Caki2 (cell line): ENCODE measurements at places on chromosomes 12 and 14. TPM values are rescaled to one million over a fixed set of nuclear protein-coding genes. Genes with fewer than 3 reads are reported as not detected.

DNA sequence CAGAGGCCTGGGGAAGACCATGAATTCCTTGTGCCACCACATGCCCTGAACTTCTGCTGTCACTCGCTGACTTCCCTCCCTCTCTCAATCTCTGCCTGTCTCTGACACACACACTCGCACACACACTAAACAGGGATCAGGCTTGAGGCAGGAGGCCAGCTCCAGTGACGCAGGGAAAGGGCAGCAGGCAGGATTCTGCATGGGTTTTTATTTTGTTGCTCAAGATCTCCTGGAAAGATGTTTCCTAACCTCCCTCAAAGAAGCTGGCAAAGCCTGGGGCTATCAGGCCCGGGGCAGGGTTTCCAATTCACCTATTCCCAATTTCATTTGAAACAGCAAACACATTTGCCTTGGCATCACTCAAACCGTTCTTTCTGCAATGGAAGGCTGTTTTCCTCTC is 27.7 kb upstream of the PEX5 start:
- DNase-seq, result no peak

DNA sequence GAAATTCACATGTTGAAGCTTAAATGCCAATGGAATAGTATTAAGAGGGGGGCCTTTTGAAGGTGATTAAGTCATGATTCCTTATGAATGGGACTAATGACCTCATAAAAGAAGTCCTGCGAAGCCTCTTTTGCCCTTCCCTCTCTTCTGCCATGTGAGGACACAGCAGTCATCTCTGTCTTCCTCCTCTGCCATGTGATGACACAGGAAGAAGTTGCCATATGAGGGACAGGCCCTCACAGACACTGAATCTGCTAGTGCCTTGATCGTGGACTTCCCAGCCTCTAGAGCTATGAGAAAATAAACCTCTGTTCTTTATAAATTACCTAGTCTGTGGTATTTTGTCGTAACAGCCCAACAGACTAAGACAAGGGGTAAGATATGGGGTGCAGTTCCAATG is 100.7 kb downstream of the VCPKMT start:
- DNase-seq, result no peak

DNA sequence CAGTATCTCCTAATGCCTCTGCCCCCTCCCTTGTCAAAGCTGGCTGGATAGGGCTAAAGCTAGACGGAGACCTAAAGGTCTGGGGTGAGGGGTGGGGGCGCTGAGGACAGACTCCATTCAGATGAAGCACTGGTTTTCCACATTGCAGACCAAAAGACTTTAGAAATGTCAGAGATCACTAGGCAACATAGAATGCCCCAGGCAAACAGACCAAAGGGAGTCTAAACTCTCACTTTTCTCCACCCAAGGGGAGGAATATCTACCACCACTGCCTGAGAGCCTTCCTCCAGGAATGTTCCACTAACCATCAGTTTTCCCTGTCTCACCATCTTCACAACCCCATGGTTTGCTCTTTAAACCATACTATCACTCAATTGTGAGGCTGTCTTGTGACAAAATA is 106.9 kb upstream of the KRAS start:
- DNase-seq, result no peak

GRCh38 chr12:112111931-112112330 is 3.3 kb upstream of the NAA25 start:
- DNase-seq, result no peak

Gene KCNH5
- not detected in 2 replicates for total RNA-seq

- DNase-seq, result no peak
These were observed 107.2 kb upstream of the ESRRB start for GRCh38 chr14:76268700-76269099.

DNA sequence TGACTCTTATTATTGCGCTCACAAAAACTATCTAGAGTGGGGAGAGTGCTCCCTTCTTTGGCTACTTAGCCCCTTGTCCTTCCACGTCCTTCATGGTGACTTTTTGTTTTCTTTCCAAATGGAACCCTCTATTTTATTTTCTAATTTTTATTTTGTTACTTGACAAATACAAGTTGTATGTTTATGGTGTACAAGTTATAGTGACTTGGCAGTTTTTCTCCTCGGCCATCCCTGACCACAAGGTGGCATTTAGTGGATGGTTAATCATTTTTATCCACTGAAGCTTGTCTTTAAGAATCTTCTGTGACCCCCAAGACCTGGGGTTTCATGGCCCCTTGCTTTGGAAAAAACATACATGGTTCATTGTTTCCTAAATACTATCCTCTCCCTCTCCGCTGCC is 70.1 kb downstream of the NKX2-1 start:
- DNase-seq, result peak; percentile 14

DNA sequence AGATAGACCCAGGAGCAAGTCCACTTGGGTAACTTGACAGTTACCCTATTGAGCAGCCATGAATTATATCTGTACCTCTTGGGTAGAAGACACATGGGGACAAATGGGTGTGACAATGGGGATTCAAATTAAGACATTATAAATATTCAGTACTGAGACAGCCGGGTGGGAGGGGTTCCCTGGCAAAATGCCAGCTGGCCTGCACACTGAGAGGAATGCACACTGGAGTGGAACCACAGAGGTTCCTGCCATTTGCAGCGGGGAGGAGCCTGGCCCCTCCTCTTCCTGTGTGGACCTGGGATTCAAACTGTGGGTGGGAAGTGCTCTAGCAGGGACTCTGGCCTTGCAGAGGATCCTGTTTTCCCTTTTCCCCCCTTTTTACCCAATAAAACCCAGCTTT is 118.7 kb upstream of the CDKN3 start:
- no peak for DNase-seq

DNA sequence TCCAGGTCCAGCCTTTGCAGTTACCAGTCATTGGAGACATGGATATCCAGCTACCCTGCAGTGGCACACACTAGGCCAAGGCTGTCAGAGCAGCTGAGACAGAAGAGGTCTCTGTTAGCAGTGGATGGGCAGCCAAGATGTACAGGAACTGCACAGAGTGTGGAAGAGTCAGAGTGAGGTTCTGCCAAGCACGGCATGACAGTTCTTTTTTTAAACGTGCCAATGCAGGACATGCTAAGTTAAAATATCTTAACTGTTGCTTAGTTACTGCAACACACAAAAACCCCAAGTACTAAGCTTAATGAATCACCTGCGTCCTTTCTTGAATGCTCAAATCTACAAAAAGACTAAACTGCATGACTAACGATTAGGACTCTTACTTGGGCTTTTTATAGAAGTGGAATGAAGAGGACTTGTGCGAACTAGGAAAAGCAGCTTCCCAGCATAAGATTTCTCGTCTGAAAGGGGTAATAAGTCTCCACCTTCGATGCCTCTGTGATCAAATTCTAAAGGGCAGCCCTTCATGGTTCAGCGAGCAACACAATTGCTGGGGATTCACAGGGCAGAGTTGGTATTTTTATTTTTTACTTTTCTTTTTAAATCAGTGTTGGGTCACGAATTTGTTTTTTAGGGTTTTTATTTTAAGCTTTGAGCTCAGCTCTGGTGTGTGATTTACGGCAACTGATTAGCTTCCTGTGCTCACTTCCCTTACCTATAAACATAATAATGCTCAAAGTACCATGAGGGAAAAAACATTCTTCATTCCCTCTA is 20.6 kb downstream of the MAPK1IP1L start:
- DNase-seq, result peak; percentile 78

- no peak for DNase-seq
These were observed 269.9 kb downstream of the CACNA1C start for GRCh38 chr12:2322554-2323120.

GRCh38 chr12:131796411-131796736 is 31.8 kb upstream of the MMP17 start:
- DNase-seq, result no peak

DNA sequence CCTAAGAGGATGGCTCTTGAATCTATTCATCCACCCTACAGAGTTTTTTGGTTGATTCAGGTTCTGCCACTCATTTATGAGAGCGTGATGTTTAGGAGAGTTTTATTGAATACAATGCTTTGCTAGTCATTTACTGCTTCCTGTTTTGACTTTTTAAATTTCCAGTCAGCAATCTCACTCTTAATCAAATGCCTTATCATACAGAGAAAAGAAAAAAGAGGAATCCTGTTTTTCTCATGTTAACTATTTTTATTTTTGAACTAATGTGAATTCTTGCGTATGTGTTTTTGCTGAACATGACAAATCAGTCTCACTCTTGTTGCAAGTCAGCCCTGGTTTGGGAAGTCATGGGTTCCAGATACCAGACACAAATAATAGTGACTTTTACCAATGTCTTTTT is 22.1 kb upstream of the LGMN start:
- DNase-seq, result no peak

- no peak for DNase-seq
These were observed 20.4 kb downstream of the FOS start for GRCh38 chr14:75299059-75299458.

Gene MMP19
- total RNA-seq, result not detected in 2 replicates

GRCh38 chr14:69077841-69078240 is 75.1 kb downstream of the DCAF5 start:
- DNase-seq, result peak; percentile 80

- DNase-seq, result no peak
These were observed 18.6 kb downstream of the LTBP2 start for GRCh38 chr14:74593241-74593953.

DNA sequence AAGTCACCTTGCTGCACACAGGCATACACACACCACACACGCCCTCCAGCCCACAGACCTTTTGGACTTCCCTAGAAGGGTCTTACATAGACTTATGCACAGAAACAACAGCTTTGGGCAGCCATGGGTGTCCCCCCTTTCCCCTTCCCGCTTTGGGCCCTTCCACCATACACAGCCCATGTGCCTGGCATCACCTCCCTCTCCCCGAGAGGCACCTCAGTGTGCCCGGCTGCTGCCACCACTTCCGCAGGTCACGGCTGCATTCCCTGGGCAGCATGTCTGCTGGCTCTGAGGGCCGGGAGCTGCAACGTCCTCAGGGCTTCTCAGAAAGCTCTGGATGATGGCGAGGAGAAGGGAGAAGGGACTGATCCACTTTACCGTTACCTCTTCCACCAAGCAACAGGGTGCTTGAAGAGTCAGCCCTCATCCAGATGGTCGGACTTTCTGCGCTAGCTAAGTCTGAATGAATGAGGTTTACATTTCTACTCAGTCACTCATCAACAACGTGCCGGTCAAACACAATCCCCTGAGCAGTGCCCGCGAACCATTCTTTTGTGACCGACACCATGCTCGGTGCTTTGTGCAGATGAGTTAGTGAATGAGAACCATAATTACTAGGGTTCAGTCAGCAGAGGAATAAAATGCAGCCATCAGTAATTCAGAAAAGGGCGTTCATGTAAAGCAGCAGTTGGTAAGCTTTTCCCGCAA is 72.2 kb upstream of the BCL11B start:
- DNase-seq, result no peak

DNA sequence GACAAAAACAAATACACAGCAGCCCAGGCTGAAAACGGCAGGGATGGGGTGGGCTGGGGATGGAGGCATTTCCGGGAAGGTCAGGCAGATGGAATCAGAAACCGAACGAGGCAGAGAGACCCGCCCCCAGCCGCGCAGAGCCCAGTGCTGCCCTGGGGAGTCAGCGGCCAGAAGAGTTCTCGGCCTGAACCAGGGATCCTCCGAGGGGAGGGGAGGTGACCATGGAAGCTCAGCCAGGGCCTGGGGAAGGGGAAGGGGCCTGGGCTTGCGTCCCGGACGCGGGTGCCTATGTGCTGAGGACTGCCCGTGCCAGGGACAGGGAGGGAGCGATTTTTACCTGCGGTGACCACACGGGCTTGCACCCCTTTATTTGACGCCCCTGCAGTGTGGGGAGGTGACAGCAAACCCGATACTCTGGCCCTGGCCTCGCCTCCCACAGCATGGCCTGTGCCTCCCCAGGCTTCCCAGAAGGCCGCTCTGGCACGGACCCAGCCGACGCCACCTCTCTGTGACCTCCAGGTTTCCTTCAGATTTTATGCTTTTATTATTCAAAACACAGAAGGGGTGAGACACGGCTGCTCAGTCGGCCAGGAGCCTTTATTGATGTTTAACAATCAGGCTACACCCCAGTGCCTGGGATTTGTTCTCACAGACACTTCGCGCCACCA is 7.7 kb downstream of the LRCOL1 start:
- DNase-seq, result no peak

GRCh38 chr12:120999191-121000120 is 16.8 kb downstream of the C12orf43 start:
- no peak for DNase-seq

- peak; percentile 39 for DNase-seq
These were observed 2.2 kb downstream of the DACT1 start for GRCh38 chr14:58639842-58640484.

DNA sequence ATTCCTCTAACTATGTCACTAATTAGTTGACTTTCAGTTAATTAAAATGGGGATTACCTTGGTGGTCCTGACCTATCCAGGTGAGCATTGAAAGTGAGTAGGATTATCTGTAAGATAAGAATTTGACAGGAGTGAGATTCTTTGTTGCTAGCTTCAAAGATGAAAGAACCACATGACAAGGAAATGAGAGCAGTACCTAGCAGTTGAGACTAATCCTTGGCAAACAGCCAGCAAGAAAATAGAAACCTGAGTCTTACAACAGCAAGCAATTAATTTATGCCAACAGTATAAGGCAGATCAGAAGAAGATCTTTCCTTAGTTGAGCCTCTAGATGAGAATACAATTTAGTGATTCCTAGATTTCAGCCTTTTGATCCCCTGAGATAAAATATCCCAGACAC is 1058.4 kb downstream of the LRFN5 start:
- no peak for DNase-seq

Gene TTC9
- total RNA-seq, result 4.5 and 4.8 TPM in 2 replicates

Gene IFNG-AS1
- total RNA-seq, result not detected in 2 replicates

- no peak for DNase-seq
These were observed 90.3 kb downstream of the KCNK10 start for GRCh38 chr14:88232771-88233170.

DNA sequence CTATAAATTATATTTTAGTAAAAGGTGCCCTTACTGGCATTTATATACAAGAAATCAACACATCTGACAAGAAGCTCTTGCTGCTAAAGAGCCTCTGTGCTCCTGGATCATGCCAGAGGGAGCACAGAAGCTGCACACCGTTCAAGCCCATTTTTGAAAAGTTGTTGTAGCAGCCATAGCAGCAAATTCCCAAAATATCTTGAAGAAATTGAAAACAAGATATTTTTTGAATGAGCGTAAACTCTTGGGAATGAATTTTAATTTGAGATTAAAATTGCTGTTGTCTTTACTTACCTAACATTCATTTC is 540 bp upstream of the CLEC2D start:
- DNase-seq, result no peak

Gene BATF
- total RNA-seq, result not detected in 2 replicates

DNA sequence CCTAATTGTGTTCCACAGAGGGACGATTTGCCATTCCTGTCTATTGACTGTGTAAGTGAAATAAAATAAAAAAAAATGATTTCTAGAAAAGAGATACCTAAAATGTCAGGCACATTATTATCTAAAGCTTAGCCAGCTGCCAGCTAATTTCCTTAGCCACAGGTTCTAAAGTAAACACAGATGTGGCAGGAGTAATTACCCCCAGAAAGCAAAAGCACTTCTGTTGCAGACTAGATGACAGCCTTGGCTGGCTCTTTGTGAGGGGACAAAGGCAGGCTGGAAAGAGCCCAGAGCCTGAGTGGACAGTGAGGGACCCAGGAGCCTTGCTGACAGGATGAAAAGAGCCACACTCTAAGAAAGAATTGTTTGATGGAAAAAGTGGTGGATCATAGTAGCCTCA is 418.1 kb downstream of the LRIG3 start:
- DNase-seq, result no peak
